ENCODE measurements at places on chromosomes 4 and X. TPM values are rescaled to one million over a fixed set of nuclear protein-coding genes. Genes with fewer than 3 reads are reported as not detected.

TMEM128 gene
- total RNA-seq, result 18.6 TPM

SYN1 gene
- 0.37 TPM for total RNA-seq

IQCM gene
- total RNA-seq, result not detected

C4orf36 gene
- total RNA-seq, result not detected

- no peaks in the 10 kb centered on the region for H3K27me3 ChIP-seq
- no peak overlapping the region for H3K4me3 ChIP-seq
- H3K4me1 ChIP-seq, result no peaks in the 10 kb centered on the region
- no peak overlapping the region for H3K27ac ChIP-seq
- no peaks in the 10 kb centered on the region for H3K36me3 ChIP-seq
- DNase-seq, result no peak
These were observed 99.5 kb upstream of the MYOZ2 start for GRCh38 chr4:119035951-119036737.

DNA sequence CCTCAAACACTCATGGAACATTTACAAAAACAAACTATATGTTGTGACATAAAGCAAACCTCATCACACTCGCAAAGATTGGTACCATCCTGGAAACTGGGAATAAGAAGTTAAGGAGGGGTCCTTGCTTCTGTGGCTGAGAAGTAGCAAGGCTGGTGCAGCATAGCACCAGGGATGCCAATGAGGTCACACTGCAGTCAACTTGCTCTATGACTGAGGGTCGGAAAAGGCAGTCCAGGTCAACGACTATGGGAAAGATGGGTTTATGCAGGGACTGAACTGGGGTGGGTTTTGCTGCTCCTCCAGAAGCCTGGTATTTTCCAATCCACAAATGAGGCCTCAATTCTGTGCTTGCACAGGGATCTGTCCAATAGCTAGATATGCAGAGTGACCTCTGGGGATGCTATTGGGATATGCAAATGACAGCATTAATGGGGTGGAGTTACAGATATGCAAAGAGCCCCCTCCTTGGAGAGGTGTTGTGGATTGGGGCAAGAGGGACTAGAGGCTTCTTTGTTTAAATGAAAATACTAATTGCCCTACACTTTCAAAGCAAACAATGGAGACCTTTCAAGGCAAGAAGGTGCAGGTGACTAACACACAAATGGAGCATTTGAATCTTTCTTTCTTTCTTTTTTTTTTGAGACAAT lies 7.2 kb upstream of the IL13RA1 start:
- H3K36me3 ChIP-seq, result no peaks in the 10 kb centered on the region
- peaks cover 2% of the 10 kb centered on the region for H3K27me3 ChIP-seq
- H3K4me3 ChIP-seq, result no peak overlapping the region
- no peak for DNase-seq
- no peak overlapping the region for H3K27ac ChIP-seq

DNA sequence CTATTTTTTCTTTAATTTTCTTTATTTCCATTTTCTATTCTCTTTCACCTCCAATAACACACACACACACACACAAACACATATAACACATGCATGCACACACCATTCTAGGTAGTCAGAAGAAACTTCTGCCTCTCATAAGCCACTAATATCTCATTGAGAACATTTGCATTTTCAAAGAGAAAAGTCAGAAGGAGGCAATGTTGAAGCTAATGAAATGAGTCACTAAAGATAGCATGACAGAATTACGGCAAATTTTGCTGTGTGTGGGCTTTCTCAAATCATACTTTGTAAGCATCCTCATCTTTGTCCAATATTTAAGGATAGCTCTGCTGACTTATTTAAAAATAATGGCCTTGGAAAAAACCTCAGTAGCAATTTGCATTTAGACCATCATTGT lies 291.3 kb downstream of the GUCY2F start:
- no peak overlapping the region for H3K27ac ChIP-seq
- no peak for DNase-seq
- no peaks in the 10 kb centered on the region for H3K4me1 ChIP-seq
- no peaks in the 10 kb centered on the region for H3K36me3 ChIP-seq
- H3K4me3 ChIP-seq, result no peak overlapping the region

GRCh38 chr4:71772592-71772991 lies 11.3 kb downstream of the GC start:
- no peak overlapping the region for H3K27ac ChIP-seq
- H3K4me1 ChIP-seq, result peaks cover 2% of the 10 kb centered on the region
- no peak for DNase-seq
- H3K36me3 ChIP-seq, result no peaks in the 10 kb centered on the region

- no peaks in the 10 kb centered on the region for H3K4me1 ChIP-seq
- no peaks in the 10 kb centered on the region for H3K36me3 ChIP-seq
These were observed 110.3 kb downstream of the AREG start for GRCh38 chr4:74555231-74555630.

DNA sequence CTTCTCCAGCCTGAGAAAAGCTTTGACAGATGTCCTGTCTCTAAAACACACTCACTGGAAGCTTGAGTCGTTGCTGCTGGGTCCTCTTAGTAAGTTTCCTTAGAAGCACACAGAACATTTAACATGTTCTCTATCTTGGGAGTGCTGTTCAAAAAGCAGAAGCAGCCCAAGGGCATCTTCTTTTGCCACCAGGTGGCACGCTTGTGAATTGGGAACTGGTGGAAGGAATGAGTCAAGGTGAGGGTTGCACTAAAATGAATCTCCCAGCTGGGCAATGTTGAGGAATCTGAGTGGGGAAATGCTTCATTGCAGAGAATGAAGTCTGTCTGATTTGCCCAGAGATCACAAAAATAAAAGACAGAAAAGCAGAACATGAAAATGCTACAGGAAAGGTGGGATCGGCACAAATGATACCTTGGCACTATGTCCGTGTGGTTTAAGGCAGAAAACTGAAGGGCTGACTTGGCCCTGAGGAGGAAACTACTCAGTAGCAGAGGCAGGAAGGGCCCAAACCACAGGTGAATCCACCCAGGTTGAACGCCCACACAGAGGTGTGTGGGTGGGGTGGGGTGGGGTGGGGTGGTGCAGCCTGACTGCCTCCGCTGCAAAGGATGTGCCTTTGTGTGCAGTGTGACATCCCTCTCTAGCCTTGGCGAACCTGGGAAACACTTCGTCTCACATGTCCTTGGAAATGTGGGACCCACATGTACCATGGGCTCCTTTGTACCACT lies 26.0 kb downstream of the KIT start:
- H3K4me3 ChIP-seq, result peak overlapping the region; percentile 20
- no peaks in the 10 kb centered on the region for H3K27me3 ChIP-seq
- DNase-seq, result peak; percentile 32

GRCh38 chrX:120301960-120302359 lies 9.3 kb downstream of the TMEM255A start:
- H3K27ac ChIP-seq, result peak overlapping the region; percentile 67
- DNase-seq, result no peak
- H3K27me3 ChIP-seq, result peaks cover 2% of the 10 kb centered on the region
- H3K4me3 ChIP-seq, result peak overlapping the region; percentile 66
- peaks cover 19% of the 10 kb centered on the region for H3K4me1 ChIP-seq

GRCh38 chr4:16021804-16022560 lies 59.0 kb upstream of the FGFBP2 start:
- H3K36me3 ChIP-seq, result no peaks in the 10 kb centered on the region
- DNase-seq, result no peak
- H3K27ac ChIP-seq, result no peak overlapping the region
- no peaks in the 10 kb centered on the region for H3K4me1 ChIP-seq

DNA sequence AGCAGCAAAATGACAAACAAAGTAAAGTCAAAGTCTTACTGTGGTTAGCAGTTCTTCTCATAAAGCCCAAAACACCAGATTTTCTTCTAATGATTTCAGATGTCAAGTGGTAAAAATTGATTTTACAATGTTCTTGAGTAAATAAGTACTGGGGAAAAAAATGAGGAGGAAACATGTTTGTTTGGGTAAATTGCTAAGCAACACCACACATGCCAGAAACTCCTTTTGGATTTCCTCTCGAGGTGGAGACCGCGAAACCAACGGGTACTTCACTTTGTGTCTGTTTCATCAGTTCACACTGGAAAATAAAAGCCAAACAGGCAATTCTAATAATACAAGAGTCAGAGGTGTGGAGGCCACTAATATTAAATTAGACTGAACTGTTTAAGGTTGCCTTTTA lies 4.6 kb upstream of the PKD2 start:
- H3K27ac ChIP-seq, result no peak overlapping the region
- H3K36me3 ChIP-seq, result no peaks in the 10 kb centered on the region
- H3K4me1 ChIP-seq, result peaks cover 4% of the 10 kb centered on the region
- no peak overlapping the region for H3K4me3 ChIP-seq

GRCh38 chrX:133794126-133794525 lies 191.3 kb downstream of the GPC3 start:
- no peak overlapping the region for H3K27ac ChIP-seq
- H3K4me1 ChIP-seq, result no peaks in the 10 kb centered on the region
- no peaks in the 10 kb centered on the region for H3K36me3 ChIP-seq
- no peak for DNase-seq
- no peak overlapping the region for H3K4me3 ChIP-seq
- H3K27me3 ChIP-seq, result peaks cover 2% of the 10 kb centered on the region

DNA sequence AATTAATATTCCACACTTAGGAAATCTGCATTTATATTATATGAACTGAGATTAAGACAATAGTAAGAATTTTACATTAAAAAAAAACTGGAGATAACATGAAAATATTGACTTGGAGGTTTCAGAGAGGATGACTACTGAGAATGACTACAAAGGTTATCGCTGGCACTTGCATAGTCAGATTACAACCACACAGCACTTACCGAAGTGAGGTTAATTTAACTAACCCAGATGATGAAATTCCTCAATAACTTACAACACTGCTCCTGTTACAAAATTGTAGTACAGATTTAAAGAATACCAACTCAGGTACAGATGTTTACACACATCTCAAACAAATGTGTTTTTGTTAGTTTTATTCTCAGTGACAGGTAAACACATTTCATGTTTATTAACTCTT lies 283.5 kb downstream of the CAMK2D start:
- peaks cover 2% of the 10 kb centered on the region for H3K4me1 ChIP-seq
- H3K27ac ChIP-seq, result no peak overlapping the region
- DNase-seq, result no peak
- no peak overlapping the region for H3K4me3 ChIP-seq

DNA sequence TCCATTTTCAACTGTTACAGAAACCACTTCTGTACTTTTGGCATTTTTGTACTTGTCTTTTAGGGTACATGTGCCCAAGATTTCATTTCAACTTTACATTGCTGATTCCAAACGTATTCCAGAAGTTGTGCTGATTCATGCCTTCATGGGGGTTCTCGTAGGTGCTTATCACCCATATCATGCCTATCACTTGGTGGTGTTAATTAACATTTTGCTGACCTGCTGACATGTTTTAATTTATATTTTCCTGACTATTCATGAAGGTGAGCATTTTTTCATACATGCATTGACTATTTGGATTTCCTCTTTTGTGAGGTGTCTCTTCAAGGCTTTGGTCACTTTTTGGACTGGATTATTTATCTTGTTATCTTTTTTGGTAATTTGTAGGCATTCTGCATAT lies 64.1 kb downstream of the CC2D2A start:
- H3K36me3 ChIP-seq, result no peaks in the 10 kb centered on the region
- H3K4me1 ChIP-seq, result no peaks in the 10 kb centered on the region
- DNase-seq, result no peak
- H3K27me3 ChIP-seq, result no peaks in the 10 kb centered on the region
- no peak overlapping the region for H3K27ac ChIP-seq
- no peak overlapping the region for H3K4me3 ChIP-seq

DNA sequence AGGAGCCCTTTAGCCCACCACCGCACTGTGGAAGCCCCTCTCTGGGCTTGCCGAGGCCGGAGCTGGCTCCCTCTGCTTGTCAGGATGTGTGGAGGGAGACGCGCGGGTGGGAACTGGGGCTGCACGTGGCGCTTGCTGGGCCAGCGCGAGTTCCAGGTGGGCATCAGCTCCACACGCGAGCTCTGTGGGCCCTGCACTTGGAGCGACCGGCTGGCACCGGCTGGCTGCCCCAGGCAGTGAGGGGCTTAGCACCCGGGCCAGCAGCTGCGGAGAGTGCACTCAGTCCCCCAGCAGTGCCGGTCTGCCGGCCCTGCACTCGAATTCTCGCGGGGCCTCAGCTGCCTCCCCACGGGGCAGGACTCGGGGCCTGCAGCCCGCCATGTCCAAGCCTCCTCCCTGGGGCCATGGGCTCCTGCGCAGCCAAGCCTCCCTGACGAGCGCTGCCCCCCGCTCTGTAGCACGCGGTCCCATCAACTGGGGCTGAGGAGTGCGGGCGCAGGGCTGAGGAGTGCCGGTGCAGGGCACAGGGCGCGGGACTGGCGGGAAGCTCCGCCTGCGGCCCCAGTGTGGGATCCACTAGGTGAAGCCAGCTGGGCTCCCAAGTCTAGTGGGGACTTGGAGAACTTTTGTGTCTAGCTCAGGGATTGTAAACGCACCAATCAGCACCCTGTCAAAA lies 93.6 kb downstream of the DTHD1 start:
- no peaks in the 10 kb centered on the region for H3K4me1 ChIP-seq
- DNase-seq, result no peak
- H3K27me3 ChIP-seq, result peaks cover 5% of the 10 kb centered on the region
- peaks cover 2% of the 10 kb centered on the region for H3K36me3 ChIP-seq
- H3K27ac ChIP-seq, result no peak overlapping the region

DNA sequence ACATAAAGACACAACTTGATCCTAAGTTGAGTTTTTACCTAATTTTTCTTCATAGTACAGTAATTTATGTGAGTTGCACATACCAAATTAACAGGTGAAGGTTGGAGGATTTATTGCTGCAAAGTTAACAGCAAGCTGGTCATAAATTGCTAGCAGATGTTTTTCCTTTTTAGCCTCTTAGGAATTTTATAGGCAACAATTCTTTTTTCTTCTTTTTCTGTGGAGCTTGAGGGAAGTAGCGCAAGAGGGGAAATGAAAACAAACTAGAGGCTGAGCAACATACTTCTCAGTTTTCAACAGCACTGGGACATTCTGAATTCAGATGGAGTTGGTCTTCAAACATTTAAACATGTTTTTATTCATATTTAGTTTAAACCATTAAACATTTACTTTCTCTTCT lies 63.7 kb upstream of the TLR2 start:
- peaks cover 21% of the 10 kb centered on the region for H3K4me1 ChIP-seq
- H3K4me3 ChIP-seq, result no peak overlapping the region
- no peaks in the 10 kb centered on the region for H3K27me3 ChIP-seq

- H3K27ac ChIP-seq, result no peak overlapping the region
- no peaks in the 10 kb centered on the region for H3K4me1 ChIP-seq
- no peaks in the 10 kb centered on the region for H3K36me3 ChIP-seq
- no peak for DNase-seq
- H3K27me3 ChIP-seq, result no peaks in the 10 kb centered on the region
- H3K4me3 ChIP-seq, result no peak overlapping the region
These were observed 281.1 kb downstream of the SLC7A11 start for GRCh38 chr4:137961051-137961438.

Measured in activated naive CD8-positive, alpha-beta T cell treated with anti-CD3 and anti-CD28 coated beads, Interleukin-2, amount 10 ng/mL, durations not matched to agents 7 days and 5 days (primary cell).